ENCODE measurements at places on chromosomes 4 and X.

DNA sequence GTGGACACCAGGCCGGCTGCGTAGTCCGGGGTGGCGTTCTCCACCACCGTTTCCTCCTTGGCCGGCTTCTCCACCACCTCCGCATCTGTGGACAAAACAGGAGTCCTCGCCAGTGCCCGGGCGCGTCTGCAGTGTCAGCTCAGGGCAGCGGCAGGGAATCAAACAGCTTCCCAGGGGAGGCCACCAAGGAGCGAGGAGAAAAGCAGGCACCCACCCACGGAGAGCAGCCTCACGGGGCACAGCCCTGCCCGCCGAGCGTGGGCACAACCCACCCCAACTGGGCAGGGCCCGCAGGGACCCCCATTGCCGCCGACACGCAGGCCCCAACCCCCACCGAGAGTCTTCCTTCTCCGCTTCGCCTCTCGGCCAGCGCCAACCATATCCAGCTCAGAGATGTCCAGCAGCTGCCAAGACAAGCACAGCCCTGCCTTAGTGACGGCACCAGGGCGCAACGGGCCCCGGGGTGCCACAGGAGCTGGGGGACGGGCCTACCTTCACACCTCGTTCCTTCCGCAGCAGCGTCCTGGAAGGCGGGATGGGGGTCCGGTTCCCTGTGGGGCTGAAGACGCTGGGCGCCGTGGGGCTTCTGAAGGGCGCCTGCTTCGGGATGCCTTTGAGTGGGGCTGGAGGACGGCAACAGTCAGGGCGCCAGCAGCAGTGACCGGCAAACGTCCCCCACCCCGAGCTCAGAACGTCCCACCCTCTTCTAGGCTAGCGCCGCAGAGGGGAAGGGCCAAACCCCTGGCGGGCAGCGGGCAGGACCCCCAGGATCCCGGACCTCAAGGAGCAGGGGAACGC lies 22.8 kb downstream of the NELFA start:
- no peak for DNase-seq

DNA sequence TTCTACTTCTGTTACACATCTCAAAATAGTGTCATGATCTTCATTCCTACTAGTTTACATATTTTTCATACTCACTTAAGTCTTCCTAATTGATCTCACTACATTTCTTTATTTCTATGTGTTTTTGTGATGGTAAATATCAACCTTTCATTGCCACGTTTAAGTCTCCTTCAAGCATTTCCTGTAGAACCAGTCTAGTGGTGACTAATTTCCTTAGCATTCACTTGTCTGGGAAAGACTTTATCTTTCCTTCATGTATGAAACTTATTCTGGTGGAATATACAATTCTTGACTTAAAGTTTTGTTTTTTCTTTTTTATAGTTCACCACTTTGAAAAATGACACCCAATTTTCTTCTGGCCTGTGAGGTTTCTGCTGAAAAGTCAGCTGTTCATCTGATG lies 181.4 kb upstream of the NEIL3 start:
- DNase-seq: no peak

- DNase-seq: no peak
Observed at GRCh38 chr4:32455231-32455630, 1735.1 kb downstream of the PCDH7 start.

- no peak for DNase-seq
Observed at GRCh38 chrX:39984191-39984956, 113.4 kb downstream of the BCOR start.

- no peak for DNase-seq
Observed at GRCh38 chr4:38094419-38094818, 134.2 kb downstream of the PTTG2 start.

DNA sequence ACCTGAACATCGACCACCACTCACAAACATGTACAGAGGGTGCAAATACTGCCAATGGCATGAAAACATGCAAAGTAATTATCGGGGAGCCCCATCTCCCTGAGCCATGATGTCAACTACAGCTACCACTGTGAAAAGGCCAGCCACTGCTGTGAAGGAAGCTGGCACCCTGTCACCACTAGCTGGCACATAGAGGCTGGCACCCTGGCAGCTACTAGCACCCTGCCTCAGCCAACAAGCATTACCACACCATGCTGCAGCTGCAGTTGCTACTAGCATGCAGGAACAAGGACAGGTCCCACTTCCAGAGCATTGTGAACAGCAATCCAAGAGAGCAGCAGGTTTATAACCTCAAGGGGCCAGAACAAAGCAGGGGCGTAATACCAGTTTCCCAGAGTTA lies 81.4 kb downstream of the PRR32 start:
- no peak for DNase-seq

DNA sequence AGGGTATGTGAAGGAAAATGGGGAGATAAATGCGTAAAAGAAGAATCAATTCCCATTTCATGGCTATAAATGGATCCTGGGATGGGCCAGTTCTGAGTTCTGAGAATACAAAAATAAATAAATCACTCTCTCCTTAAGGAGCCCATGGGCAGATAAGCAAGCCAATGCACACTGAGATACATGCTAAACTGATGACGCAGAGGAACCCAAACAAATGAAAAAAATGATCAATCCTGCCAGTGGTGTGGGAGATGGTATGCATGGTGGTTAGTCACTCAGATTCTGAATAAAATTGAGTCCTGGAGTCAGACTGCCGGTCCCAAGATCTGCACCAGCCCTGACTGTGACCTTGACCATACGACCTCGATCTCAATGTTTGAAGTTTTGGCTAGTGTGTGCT lies 59.7 kb downstream of the NEIL3 start:
- no peak for DNase-seq

DNA sequence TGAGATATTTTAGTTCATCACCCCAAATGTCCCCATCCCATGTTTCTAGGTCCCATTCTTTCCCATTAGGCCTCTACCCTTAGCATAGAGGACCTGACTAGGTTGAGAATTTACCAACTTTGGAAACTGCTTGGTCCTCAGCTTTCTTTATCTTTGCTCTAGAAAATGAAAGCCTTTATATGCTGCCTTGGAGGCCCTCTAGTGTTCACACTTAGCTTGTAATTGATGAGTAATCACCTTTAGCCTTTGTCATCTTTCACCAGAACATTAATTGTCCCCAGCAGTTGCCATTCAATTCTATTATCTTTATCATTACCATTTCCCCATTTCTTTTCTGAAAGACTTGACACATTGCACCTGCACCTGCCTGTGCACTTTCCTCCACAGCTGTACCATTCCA lies 589.2 kb upstream of the NR3C2 start:
- DNase-seq: no peak

GRCh38 chr4:185036842-185037241 lies 18.6 kb downstream of the HELT start:
- DNase-seq: no peak

GRCh38 chrX:85379174-85379907 lies at the start of gene POF1B:
TSS of gene POF1B (minus strand) at chrX:85379665. CDS start at chrX:85379454, 211 bp downstream.
- DNase-seq: no peak

All from stimulated activated CD8-positive, alpha-beta memory T cell treated with anti-CD3 and anti-CD28 coated beads, Interleukin-15, amount 100 ng/mL, for 4 hours (primary cell).